ENCODE measurements at places on chromosomes 12 and 14. TPM values are rescaled to one million over a fixed set of nuclear protein-coding genes. Genes with fewer than 3 reads are reported as not detected.

The FOXM1 gene
- 200 TPM for total RNA-seq

The SLCO1B1 gene
- total RNA-seq, result not detected

The INHBC gene
- total RNA-seq, result not detected

The SMAGP gene
- 25.2 TPM for total RNA-seq

The GPRC5D gene
- not detected for total RNA-seq

The ETFBKMT gene
- total RNA-seq, result 2.6 TPM

The VWF gene
- not detected for total RNA-seq

The RPGRIP1 gene
- 0.86 TPM for total RNA-seq

The SIX6 gene
- total RNA-seq, result 0.28 TPM

The LRRC10 gene
- total RNA-seq, result not detected

The PTHLH gene
- total RNA-seq, result 2.4 TPM

The FAIM2 gene
- not detected for total RNA-seq

The NELL2 gene
- 596 TPM for total RNA-seq

The EIF2B1 gene
- 68.3 TPM for total RNA-seq

The FAM90A1 gene
- total RNA-seq, result not detected

The RIMBP2 gene
- 1.0 TPM for total RNA-seq

The CD4 gene
- not detected for total RNA-seq

Data from A673 (cell line).